ENCODE measurements at places on chromosomes 4 and X. TPM values are rescaled to one million over a fixed set of nuclear protein-coding genes. Genes with fewer than 3 reads are reported as not detected.

DNA sequence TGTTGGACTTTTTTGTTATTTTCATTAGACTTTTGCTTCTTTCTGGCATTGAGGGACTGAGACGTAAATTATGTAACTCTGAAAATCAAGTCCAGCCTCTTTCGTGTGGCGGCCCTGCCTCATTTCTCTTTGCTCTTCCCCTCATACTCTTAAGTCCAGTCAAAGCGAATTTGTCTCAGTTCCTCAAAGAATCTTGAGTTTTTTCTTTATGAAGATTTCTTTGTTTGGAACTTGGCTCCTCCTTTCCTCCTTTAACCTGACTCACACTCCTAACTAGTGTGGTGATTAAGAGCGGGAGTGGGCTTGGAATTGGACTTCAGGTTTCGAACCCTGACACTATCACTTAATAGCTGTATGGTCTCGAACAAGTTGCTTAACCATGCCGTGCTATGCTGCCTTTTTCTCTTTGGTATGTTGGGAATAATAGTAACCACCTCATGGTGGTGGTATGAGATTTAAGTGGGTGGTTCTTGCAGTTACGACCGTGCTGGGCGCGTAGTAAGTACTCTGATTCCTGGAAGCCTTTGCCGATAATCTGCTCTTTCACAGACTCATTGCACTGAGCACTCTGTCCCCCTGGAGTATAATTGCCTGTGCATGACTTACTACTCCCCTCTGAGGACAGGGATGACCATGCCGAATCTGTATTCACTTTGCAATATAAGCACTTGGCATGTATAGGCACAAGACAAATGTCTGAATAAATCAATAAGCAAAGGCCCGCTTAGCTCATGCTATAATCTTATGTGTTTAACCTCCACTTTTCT lies 19.1 kb downstream of the FNIP2 start:
- no peak for ATAC-seq

DNA sequence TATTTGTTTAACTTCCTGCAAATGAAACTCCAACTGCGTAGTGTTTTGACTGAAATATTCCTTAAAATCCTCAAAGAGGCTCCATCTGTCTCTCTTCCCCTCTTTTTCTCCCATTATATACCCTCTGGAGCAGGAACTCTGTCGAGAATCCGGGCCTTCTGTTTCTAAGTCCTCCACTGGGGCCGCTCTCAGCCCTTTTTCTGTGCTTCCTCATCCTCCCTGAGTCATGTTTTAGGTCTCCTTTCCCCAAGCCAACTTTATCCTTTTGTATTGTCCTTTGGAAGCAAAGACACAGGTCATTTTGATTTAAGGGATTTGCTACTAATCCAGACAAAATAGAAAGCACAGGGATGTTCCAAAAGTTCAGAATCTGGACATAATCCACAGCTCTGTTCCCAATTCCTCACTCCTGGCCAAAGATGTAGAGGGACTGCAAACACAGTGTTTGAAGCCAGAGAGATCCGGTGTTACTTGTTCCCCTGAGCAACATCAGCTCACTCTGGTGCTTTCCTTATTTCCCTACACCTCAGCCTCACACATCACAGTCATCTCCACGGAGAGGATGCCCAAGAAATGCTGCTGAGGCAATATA lies 131.0 kb upstream of the KLF3 start:
- no peak for ATAC-seq

- ATAC-seq = peak; percentile 18
Measured at GRCh38 chrX:68685685-68686084, 38.2 kb downstream of the STARD8 start.

- no peak for ATAC-seq
Measured at GRCh38 chr4:36142504-36142903, 101.8 kb downstream of the ARAP2 start.

GRCh38 chr4:48033825-48034413 lies 17.3 kb downstream of the NIPAL1 start:
- no peak for ATAC-seq

- ATAC-seq = no peak
Measured at GRCh38 chrX:40933132-40933705, 152.0 kb upstream of the USP9X start.

- ATAC-seq = no peak
Measured at GRCh38 chrX:34598362-34598761, 58.7 kb downstream of the TMEM47 start.

- no peak for ATAC-seq
Measured at GRCh38 chrX:56796641-56797395, 67.8 kb downstream of the NBDY start.

DNA sequence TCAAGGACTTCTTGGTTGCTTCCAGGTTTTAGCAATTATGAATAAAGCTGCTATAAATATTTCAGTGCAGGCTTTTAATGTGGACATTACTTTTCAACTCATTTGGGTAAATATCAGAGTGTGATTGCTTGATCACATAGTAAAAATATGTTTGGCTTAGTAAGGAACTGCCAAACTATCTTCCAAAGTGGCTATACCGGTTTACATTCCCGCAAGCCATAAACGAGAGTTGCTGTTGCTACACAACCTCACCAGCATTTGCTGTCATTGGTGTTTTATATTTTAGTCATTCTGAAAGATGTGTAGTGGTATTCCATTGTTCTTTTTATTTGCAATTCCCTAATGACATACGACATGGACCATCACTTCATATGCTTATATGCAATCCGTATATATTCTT lies 30.9 kb upstream of the SPOCK3 start:
- ATAC-seq = no peak

DNA sequence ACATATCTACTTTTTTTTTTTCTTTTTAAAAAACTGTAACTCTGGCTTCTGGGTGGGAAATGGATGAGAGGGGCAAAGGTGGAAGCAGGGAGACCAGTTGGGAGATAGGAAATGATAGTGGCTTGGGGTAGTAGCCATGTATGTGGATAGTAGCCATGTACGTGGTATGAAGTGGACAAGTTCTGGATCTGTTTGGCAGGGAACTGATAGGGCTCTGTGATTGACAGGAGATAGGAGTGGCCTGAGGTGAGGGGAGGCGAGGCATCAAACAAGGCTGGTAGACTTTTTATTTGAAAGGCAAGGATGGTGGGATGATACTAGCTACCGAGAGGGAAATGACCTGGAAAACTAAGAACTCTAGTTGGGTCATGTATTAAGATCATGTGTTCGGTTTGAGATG lies 117.8 kb downstream of the AFF1 start:
- ATAC-seq = no peak

- no peak for ATAC-seq
Measured at GRCh38 chr4:102511830-102512605, 10.9 kb downstream of the NFKB1 start.

DNA sequence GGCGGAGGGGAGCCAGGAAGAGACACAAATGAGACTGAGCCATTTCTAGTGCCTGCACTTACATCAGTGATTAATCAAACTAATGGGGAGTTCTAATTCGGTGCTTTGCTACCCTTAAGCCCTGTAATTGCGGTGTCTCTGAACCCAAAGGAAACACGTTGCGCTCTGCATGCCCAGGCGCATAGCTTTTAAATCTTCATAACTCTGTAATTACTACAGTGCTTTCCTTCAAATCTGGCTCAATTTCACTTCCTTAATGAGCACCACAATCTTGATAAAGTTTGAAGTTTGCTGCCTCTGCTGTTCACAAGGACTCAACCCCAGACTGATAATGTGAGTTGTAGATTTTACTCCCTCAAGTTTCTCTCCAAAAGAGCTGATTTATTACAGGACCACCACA lies 5.7 kb upstream of the NHS start:
- ATAC-seq = no peak

The CXorf65 gene
- total RNA-seq = not detected

GRCh38 chr4:147326591-147326990 lies 154.3 kb upstream of the EDNRA start:
- no peak for ATAC-seq

DNA sequence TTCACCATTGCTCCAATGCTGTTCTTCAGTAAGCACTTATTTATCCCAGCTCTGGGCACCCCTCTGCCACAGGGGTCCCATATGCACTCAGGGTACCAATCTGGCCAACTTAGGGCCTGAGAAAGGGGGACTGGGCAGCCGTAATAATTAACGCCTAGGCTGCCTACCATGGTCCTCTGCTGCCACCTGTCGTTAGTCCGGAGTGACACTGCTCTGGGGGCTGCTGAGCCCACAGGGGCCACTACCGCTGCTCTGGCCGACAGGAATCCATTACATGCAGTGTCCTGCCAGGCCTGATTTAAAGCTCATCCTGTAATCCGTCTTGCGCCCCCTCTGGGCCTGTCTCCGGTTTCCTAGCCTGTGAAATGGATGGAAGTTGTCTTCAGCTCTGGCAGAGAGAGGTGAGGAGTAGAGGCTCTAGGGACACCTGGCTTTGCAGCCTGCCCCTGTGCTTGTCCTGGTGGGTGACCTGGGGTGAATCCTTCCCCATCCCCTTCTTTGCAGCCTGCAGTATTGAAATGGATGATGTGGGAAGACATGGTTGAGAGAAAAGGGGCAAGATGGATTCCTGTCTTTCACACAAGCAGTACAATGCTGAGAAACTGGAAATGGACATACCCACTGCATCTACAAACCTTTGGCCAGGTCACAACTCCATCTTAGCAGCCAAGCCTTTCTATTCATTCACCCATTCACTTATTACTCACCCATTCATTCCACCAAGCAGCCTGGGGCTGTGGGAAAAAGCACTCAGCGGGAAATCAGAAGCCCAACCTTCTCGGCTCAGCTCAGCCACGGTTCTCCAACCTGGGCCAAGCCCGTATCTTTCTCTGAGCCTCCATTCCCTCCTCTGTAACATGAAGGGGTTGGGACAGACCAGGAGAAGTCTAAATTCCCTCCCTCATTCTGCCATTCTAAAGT lies 116.3 kb upstream of the NALF2 start:
- peak; percentile 92 for ATAC-seq

- no peak for ATAC-seq
Measured at GRCh38 chr4:13169731-13170525, 314.2 kb downstream of the RAB28 start.

DNA sequence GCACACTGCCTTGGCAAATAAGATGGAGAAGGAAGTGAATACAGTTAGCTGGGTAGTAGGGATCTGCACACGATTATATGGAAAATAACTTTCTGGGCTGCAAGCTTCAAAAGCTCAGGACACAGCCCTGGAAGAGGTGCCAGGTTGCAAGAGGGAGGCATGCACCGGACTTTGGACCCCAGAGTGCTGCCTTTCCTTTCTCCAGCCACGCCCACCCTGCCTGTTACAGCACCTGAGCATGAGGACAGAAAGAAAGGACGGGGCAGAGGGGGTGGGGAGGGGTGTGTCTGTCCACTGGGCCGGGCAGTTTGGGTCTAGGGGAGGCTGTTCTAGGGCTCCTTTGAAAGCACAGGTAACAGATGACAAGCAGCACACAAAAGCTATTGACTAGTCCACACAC lies 152.8 kb downstream of the ENPP6 start:
- ATAC-seq = no peak

DNA sequence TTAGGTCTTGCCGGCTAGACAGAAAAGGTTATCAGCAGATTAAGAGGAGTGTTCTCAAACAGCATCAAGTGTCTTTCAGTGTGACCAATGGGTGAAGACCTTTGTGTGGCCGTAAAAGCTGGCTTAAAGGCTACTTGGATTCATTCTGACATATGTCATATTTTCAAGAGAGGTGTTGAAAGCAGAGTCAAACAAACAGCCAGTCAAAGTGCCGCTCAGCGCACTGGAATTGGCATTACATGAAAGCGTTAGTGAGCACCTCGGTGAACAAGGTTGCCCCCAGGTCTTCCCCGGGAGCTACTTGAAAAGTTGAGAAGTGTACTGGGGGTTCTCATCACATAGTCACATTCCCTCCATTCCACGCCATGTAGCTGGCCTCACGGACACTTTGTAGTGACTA lies 148.9 kb downstream of the SOX3 start:
- ATAC-seq = no peak

GRCh38 chr4:104740161-104740560 lies 245.5 kb upstream of the CXXC4 start:
- no peak for ATAC-seq

DNA sequence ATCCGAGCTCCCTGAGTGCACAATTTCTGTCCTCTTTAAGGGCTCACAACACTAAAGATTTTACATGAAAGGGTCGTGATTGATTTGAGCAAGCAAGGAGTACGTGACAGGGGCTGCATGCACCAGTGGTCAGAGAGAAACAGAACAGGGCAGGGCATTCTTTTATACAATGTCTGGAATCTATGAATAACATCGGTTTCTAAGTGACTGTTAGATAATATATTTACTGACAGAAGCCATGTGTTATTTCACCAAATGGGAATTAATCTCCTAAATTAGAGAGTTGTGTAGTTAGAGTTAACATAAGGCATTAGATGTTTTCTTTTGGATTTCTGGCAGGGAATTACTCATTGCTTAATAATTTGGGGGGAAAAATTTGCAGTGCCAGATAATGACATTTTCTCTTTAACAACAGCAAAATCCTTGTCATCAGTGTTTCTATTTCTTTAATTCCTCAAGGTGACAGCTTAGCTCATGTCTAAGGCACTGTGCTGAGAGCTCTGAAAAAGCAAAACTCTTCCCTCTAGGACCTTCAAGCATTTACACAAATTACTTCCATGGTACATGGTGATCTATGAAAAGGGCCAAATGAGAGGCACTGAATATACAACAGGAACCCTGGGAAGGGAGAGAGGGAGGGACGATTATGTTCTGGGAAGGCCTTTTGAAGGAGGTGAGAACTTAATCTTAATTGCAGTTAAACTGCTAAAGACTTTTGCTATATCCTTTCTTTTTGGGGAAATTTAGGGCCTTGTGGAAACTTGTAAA lies 145.0 kb downstream of the RTL3 start:
- peak; percentile 30 for ATAC-seq

DNA sequence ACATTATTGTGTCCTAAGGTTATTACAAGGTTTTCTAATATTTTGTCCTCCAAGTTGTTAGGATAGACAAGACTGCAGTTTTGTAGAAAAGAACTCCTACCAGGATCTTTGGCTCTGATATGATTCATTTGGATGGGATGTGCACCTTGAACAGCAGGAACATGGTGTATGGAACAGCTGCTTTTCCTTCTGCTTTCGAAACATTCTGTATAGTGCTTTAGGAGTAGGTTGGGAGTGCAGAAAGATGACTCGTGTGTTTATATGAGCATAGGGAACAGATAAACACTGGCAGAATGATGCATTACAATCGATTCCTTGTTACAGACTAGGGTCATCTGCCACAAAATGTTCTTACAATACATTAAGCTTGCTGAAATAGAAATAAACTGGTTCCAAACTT lies 790.1 kb downstream of the DMD start:
- ATAC-seq = no peak

GRCh38 chrX:23012162-23012561 lies 12.4 kb downstream of the DDX53 start:
- ATAC-seq = no peak

DNA sequence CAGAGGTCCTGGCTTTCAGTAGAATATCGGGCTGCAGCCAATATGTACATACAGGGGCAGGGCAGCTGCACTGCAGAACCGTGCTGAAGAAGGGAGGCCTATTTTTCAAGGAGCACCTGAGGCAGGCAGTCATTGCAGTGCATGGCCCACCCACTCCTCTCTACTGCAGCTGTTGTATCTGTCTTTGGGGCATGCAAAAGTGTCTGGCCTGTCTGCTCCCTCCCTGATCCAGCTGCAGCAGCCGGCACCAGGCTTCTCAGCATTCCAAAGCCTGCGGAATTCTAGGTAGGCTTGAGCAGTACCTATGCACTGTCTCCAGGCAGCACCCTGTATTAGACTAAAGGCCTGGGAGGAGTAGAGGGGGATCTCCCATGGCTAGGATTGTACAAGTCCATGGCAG lies 415.2 kb upstream of the MAGEB16 start:
- ATAC-seq = no peak

Data from motor neuron (in vitro differentiated cells).